Ureter (tissue), 1 donor: ENCODE measurements at places on chromosomes 5 and 9.
A peak's percentile ranks its signal among the peaks of the same experiment; 100 is the strongest.

DNA sequence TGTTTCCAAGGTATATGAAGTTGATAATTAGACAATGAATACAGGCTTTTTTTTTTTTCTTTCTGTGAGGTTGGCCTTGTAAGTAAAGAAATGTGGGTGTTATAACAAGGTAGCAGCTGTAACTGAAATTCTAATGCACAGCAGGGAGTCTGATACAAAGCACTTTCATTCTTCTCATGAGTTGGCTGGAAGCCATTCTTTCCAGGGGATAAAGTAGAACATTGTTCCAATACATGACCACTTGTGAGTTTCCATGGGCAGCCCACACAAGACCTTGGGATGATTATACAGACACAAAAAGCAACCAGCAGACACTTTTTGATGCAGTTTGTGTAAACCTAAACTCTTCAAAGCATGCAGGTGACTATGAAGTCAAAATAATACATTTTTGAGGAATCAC lies 1785.9 kb upstream of the WWC1 start:
- DNase-seq, result no peak

DNA sequence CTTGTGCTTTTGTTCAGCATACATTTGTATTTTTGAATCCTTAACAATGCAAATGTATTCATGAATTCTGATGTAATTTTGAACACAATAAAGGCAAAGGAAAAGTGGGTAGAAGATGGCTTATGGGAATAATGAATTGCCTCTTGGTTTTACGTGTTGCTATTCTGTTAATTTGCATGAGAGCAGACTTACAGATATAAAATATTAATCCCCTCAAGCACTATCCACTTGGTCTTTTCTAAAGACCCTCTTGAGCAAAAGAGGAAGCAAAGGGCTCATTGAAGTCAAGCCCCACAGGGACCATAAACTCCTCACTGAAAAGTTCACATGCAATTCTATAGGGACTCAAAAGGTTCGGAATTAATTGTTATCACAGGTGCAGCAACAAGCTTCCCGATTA lies 51.9 kb downstream of the OSTF1 start:
- no peak for DNase-seq

GRCh38 chr9:35743452-35743851 lies 5.6 kb downstream of the GBA2 start:
- no peak for DNase-seq

- DNase-seq, result no peak
Observed at GRCh38 chr9:114417511-114417910, 29.7 kb upstream of the AKNA start.

- DNase-seq, result no peak
Observed at GRCh38 chr9:119974026-119974425, 604.8 kb upstream of the BRINP1 start.

DNA sequence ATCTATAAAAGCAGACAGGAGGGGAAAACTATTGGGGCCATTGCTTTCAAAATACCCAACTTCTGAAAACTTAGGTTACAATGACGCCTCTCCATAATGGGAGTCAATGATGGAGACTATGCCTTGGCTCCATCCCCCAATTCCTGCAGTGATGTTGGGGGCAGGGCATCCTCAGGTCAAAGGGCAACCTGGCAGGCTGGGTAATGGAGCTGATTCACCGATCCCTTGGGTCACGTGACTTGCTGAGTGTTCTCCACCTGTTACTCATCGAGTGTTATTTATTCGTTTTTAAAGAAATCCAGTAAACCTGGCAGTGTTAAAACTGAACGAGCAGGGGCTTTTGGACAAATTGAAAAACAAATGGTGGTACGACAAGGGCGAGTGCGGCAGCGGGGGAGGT lies 244.4 kb downstream of the FAM114A2 start:
- DNase-seq, result no peak

DNA sequence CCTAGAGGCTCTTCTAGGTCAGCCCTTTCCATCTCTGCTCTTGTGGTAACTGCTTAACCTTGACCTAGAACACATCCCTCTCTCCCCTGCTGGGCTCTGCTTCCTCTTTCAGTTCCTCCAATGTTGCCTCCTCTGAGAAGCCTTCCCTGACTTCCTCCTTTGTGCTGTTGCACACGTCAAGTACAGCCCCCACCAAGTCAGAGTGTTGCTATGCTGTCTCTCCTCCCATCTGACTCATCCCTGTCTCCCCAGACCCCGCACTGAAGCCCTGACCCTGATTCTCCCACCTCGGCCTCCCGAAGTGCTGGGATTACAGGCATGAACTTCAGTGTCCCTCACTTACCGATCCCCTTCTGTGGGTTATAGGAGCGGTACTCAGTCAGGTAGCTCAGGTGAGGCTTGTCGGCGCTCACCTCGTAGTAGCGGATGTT lies 10.4 kb upstream of the TRIM14 start:
- DNase-seq, result no peak

- no peak for DNase-seq
Observed at GRCh38 chr5:94267350-94267899, 351.0 kb downstream of the KIAA0825 start.

- no peak for DNase-seq
Observed at GRCh38 chr9:23747088-23748075, 78.7 kb downstream of the ELAVL2 start.

DNA sequence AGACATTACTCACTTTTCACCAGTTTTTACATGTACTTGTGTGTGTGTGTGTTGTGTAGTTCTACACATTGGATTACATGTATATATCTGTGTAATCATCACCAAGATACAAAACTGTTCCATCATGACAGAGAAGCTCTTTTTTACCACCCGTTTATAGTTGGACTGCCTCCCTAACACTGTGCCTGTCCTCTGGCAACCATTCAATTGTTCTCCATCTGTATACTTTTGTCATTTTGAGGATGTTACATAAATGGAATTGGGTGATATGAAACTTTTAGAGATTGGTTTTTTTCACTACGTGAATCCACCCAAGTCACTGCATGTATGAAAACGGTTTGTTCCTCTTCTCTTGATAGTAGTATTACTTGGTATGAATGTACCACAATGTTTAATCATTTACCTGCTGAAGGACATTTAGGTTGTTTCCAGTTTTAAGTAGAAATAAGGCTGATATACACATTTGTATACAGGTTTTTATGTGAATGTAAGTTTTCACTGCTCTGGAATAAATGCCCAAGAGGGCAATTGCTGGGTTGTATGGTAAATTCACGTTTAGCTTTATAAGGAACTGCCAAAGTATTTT lies 126.2 kb downstream of the MAPKAP1 start:
- DNase-seq, result no peak

- DNase-seq, result no peak
Observed at GRCh38 chr5:170631466-170632195, 127.8 kb downstream of the KCNIP1 start.

DNA sequence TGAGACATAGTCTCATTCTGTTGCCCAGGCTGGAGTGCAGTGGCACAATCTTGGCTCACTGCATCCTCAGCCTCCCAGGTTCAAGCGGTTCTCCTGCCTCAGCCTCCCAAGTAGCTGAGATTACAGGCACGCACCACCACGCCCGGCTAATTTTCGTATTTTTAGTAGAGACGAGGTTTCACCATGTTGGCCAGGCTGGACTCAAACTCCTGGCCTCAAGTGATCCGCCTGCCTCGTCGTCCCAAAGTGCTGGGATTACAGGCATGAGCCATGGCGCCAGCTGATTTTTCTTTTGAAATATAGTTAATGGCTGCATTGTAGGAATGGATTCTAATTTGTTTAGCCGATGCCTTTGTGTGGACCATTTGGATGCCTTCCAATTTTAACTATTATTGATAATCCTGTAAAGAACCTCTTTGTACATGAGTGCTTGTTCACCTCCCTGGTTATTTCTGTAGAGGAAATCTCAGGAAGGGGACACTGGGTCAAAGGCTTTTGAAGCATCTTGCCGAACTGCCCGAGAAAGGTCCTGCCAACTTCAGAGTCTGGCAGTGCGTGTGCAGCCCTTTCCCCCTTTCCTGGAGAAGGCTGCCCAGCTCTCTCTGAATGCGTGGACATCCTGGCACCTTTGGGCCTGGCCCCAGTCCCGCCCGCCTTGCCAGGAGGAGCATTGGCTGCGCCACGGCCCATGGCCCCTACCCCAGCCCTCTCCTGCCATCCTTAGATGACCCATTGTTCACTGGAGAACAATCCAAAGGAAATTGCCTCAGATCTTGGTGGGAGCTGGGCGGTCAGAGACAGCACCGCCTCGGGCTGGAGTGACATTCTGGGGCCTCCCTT lies 8.9 kb upstream of the NUP214 start:
- no peak for DNase-seq

GRCh38 chr5:35089334-35090314 lies 41.9 kb upstream of the AGXT2 start:
- peak; percentile 60 for DNase-seq

- DNase-seq, result no peak
Observed at GRCh38 chr5:33558489-33558888, 117.7 kb downstream of the TARS1 start.

- DNase-seq, result peak; percentile 97
Observed at GRCh38 chr5:160008877-160009590, at the start of gene TTC1. TTC1 (plus strand) TSS chr5:160009139; CDS start chr5:160010529, 1,390 bp downstream.

GRCh38 chr9:112299514-112299913 lies 33.9 kb downstream of the PTBP3 start:
- DNase-seq, result no peak

DNA sequence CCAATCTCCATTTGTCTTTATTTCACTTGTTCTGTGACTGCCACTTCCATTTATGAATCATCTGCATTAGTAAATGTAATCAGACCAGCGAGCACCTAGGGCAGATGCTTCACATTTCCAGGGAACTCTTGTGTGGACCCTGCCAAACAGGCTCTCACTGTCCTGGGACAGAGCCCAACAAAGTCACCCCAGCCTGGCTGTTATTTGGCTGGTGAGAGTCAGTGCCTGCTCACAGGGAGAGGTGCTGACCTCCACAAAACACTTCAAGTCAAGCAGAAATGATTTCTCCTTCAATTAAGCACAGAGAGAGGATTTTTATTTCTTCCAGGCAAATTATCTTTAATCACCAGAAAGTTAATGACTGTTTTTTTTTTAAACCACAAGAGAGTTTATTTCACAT lies 568.0 kb downstream of the MTRR start:
- DNase-seq, result no peak

DNA sequence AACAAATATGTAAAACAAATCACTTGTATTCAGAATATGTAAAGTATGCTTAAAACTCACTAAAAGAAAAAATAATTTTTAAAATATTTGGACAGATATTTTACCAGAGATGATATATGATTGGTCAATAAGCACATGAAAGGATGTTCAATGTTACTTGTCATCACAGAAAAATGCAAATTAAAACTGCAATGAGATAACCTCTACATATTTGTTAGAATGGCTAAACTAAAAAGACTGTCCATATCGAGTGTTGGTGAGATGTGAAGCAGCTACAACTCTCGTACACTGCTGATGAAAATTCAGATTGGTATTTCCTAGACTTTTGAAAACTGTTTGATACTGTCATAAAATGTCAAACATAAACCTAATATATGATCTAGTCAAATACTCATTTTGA lies 685.1 kb downstream of the DTWD2 start:
- no peak for DNase-seq

- no peak for DNase-seq
Observed at GRCh38 chr5:54091307-54092130, 218.9 kb downstream of the ARL15 start.

GRCh38 chr5:30287890-30288289 lies 905.6 kb upstream of the CDH6 start:
- no peak for DNase-seq

GRCh38 chr9:113536166-113536482 lies 72.6 kb downstream of the RGS3 start:
- no peak for DNase-seq

- DNase-seq, result no peak
Observed at GRCh38 chr5:136269973-136270372, 77.0 kb upstream of the SMIM32 start.

GRCh38 chr9:71909887-71910649 lies 925 bp downstream of the ABHD17B start:
- peak; percentile 62 for DNase-seq

- no peak for DNase-seq
Observed at GRCh38 chr5:146680846-146681584, 165.0 kb upstream of the GPR151 start.

DNA sequence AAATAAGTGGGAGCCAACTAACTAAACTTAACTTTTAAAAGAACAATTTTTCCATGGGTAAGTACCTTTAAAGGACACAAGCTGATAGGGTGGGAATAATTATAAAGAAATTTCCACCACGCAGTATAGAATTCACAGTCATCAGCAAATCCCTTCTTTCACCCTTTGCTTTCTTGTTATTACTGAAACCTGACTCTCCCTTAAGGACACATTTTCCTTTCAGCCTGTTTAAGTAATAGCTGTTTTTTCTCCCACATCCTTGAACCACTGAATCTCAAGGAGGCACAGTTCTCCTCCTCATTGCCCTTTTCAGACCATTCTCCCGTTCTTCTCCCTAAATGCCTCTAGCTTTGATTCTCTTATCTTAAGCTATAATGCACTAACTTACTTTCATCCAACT lies 6.3 kb downstream of the C5orf15 start:
- DNase-seq, result no peak

DNA sequence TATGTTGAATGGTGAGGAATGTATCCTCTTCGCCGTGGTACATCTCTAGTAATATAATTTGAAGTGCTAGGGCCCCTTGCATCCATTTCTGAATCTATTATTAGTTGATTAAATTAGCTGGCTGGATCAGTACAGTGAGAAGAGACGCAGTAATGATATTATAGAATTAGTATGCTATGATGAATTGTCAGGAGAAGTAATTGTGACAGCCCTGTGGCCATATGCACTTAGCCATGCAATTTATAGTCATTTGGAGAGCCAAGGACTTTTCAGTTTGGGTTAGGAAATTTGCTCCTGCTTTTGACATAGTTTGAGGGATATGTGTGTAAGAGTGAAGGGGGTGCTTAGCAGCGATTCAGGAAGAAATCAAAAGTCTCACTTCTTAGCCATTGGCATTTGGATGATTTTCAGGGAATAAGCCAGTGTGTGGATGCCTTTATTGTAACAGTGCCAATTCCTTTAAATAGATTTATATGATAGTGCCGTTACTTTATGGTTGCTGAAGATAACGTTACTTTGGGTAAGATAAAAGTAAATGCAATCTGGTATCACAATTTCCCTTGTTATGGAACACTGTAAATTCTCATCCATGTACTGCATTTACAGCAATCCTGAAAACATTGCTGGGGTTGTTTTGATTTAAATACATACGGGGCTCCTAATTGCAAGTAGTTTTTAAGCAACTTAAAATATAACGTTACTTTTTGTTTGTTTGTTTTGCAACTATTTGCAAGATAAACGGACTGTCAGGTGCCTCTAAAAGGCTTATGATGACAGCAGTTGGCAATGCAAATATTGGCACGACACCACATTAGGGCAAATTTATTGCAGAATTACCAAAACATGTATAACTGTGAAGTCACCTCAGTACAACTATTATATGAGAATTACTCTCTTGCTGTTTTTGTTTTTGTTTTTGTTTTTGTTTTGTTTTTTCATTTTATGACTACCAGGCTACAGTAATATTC lies 875.4 kb upstream of the WWC1 start:
- no peak for DNase-seq
